ENCODE measurements at places on chromosomes 7 and 10.
A peak's percentile ranks its signal among the peaks of the same experiment; 100 is the strongest.

DNA sequence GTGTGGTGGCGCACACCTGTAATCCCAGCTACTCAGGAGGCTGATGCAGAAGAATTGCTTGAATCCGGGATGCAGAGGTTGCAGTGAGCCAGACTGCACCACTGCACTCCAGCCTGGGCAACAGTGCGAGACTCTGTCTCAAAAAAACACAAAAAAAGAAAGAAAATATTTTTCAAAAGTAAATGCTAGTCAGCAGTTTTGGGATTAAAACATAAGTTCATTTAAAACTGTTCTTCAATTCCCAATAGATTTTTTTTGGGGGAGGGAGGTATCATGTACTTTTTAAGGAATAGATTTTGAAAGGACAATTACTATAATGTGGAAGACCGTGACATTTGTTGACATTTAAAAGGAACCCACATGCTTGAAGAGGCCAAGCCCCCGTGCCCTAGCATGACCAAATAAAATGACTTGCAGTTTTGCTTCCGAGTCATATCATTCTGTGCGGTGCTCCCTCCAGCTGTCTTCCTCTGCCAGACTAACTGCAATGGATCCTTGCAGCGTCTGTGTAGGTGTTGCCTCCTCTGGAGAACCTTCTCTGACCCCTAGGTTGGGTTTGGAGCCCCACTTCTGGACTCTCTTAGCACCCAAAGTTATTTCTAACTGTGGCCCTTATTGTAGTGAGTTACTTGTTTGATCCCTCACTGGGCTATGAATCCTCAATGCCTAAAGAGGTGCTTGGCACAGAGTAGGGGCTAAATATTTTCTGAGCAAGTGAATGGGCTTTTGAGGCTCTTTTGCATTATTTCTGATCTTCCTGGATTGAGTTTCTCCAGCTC is 17.4 kb upstream of the HPS1 start:
- no peak overlapping the region for H3K4me3 ChIP-seq
- no peak overlapping the region for H3K27ac ChIP-seq
- no peaks in the 10 kb centered on the region for H3K36me3 ChIP-seq
- no peaks in the 10 kb centered on the region for H3K27me3 ChIP-seq
- no peak for DNase-seq

DNA sequence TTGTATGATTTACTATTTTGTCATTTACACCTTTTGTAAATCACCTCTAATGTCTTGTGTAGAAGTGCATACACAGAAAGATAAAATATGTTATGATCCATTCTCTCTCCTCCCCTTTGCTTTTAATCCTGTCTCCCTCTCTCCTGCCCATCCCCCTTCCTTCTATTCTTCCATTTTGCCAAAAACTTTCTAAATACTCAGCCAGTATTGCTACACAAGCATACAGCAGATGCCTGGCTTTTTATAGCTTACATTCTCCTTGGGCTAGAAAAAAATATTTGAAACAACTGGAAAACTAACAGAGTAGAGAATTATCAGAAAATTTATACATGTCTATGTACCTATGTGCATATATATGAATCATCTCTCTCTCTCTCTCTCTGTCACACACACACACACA is 308.7 kb upstream of the BMPER start:
- H3K4me3 ChIP-seq = no peak overlapping the region
- H3K27me3 ChIP-seq = no peaks in the 10 kb centered on the region
- H3K4me1 ChIP-seq = no peaks in the 10 kb centered on the region
- H3K36me3 ChIP-seq = no peaks in the 10 kb centered on the region
- no peak for DNase-seq

- H3K4me1 ChIP-seq = no peaks in the 10 kb centered on the region
- H3K4me3 ChIP-seq = no peak overlapping the region
- DNase-seq = no peak
- no peaks in the 10 kb centered on the region for H3K27me3 ChIP-seq
- H3K36me3 ChIP-seq = no peaks in the 10 kb centered on the region
Measured at GRCh38 chr7:90980545-90980944, 283.7 kb upstream of the FZD1 start.

- DNase-seq = no peak
- H3K36me3 ChIP-seq = no peaks in the 10 kb centered on the region
- peaks cover 7% of the 10 kb centered on the region for H3K4me1 ChIP-seq
- peak overlapping the region; percentile 86 for H3K27ac ChIP-seq
Measured at GRCh38 chr10:34814223-34814912, 728 bp downstream of the PARD3 start.

DNA sequence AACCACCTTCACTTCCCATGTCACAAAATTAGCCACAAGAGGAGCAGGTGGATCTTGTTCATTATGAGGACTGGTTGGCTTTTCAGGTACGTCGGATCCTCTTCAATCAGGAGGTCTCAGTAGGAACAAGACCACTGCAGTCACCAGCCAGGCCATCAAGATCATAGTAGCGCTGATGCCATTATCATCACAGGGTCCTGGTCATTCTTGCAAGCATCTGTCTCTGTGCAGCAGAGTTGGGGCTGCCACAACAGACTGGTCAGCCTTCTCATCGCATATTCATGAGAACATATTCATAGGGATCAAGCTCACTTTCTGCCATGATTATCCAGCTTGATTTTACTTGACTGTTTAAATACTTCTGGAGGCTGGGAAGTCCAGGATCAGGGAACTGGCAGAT is 67.1 kb downstream of the ADCYAP1R1 start:
- H3K4me1 ChIP-seq = no peaks in the 10 kb centered on the region
- H3K36me3 ChIP-seq = no peaks in the 10 kb centered on the region
- DNase-seq = no peak
- no peaks in the 10 kb centered on the region for H3K27me3 ChIP-seq
- H3K4me3 ChIP-seq = no peak overlapping the region

DNA sequence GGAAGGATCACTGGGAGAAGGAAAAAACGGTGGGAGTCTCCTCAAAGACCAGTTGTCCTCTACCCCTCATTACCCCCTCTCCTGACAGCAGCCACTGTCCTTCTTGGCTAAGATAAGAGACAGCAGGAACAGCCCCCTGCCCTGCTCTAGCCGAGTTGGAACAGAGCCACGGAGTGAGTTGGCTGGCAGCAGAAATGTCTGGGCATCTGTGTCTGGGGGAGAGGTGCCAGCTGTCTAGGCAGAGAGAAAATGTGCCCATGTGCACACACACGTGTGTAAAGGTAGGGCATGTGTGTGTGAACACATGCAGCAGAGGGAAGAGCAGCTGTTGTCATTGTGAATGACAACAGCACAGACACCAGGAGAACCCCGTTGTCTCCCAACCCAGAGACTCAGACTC is 9.4 kb upstream of the HILPDA start:
- peaks cover 12% of the 10 kb centered on the region for H3K4me1 ChIP-seq
- H3K4me3 ChIP-seq = no peak overlapping the region
- H3K27me3 ChIP-seq = no peaks in the 10 kb centered on the region
- DNase-seq = no peak
- no peaks in the 10 kb centered on the region for H3K36me3 ChIP-seq

DNA sequence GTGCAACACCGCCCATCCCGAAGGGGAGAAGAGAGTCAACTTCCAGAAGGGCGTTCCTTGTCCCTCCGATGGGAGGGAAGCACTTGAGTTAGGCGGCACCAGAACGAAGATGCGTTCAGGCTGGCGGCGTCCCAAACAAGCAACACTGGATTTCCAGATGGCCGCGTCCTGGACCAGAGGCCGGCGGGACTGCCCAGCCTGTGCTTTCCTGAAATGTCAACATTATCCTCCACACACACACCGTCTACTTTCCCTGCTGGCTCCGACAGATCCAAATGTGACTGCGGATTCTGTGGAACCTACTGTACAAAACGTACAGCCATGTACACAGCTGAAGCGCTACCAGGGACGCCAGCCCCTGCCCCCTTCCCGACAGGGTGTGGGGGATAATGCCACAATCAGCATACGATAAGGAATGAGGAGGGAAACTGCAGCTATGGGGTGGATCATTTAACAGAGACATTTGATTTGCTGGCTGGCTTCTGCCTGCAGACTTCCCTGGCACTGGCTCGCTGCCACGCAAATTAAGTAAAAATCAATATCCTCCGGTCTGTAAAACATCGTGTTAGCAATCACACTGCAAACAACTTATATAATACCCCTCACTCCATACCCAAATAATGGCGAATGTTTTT is 82.1 kb downstream of the ZRANB1 start:
- no peaks in the 10 kb centered on the region for H3K4me1 ChIP-seq
- no peak for DNase-seq
- no peak overlapping the region for H3K27ac ChIP-seq

GRCh38 chr7:1725199-1725690 is 55.2 kb downstream of the ELFN1 start:
- no peak overlapping the region for H3K27ac ChIP-seq
- H3K4me1 ChIP-seq = no peaks in the 10 kb centered on the region
- no peak for DNase-seq
- no peaks in the 10 kb centered on the region for H3K36me3 ChIP-seq
- H3K27me3 ChIP-seq = no peaks in the 10 kb centered on the region
- no peak overlapping the region for H3K4me3 ChIP-seq

- H3K27me3 ChIP-seq = no peaks in the 10 kb centered on the region
- H3K27ac ChIP-seq = no peak overlapping the region
- no peak overlapping the region for H3K4me3 ChIP-seq
Measured at GRCh38 chr7:69696686-69697685, 98.7 kb downstream of the AUTS2 start.

GRCh38 chr10:72472306-72472705 is 117.6 kb upstream of the DNAJB12 start:
- no peak overlapping the region for H3K27ac ChIP-seq
- no peaks in the 10 kb centered on the region for H3K27me3 ChIP-seq

DNA sequence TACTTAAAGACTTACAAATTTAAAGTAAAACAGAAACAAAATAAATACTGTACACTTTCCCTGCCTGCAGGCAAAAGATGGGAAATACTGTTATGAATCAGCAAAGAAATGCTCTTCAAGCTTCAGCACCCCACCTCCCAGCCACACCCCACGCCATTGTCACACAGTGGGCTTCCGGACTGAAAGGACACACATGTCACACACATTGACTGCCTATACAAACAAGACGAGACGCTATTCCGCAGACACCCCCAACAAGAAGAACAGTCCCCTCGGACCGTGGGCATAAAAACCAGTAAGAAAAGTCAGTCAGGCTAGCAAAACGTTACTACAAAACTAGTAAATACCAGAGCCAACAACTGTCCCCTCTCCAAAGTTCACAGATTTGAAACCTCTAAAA is 22.2 kb upstream of the PARP12 start:
- H3K27me3 ChIP-seq = no peaks in the 10 kb centered on the region
- no peaks in the 10 kb centered on the region for H3K4me1 ChIP-seq
- no peak for DNase-seq

- H3K36me3 ChIP-seq = no peaks in the 10 kb centered on the region
- no peaks in the 10 kb centered on the region for H3K4me1 ChIP-seq
- H3K27ac ChIP-seq = no peak overlapping the region
- no peaks in the 10 kb centered on the region for H3K27me3 ChIP-seq
- H3K4me3 ChIP-seq = no peak overlapping the region
- DNase-seq = no peak
Measured at GRCh38 chr10:69751214-69751613, 50.5 kb upstream of the COL13A1 start.

- H3K4me1 ChIP-seq = peaks cover 49% of the 10 kb centered on the region
- peaks cover 28% of the 10 kb centered on the region for H3K36me3 ChIP-seq
- no peak overlapping the region for H3K4me3 ChIP-seq
- DNase-seq = no peak
Measured at GRCh38 chr7:2635810-2636701, 4.3 kb downstream of the TTYH3 start.

GRCh38 chr10:30737931-30738391 is 108.4 kb upstream of the LYZL2 start:
- DNase-seq = no peak
- H3K36me3 ChIP-seq = no peaks in the 10 kb centered on the region
- H3K27me3 ChIP-seq = no peaks in the 10 kb centered on the region
- H3K4me1 ChIP-seq = no peaks in the 10 kb centered on the region
- H3K27ac ChIP-seq = no peak overlapping the region

- DNase-seq = no peak
- no peaks in the 10 kb centered on the region for H3K4me1 ChIP-seq
- no peaks in the 10 kb centered on the region for H3K27me3 ChIP-seq
Measured at GRCh38 chr7:37428681-37429434, 19.8 kb downstream of the ELMO1 start.

GRCh38 chr10:44982496-44982895 is 3.9 kb upstream of the DEPP1 start:
- H3K27me3 ChIP-seq = no peaks in the 10 kb centered on the region
- H3K27ac ChIP-seq = no peak overlapping the region
- H3K4me1 ChIP-seq = peaks cover 36% of the 10 kb centered on the region
- H3K4me3 ChIP-seq = no peak overlapping the region

DNA sequence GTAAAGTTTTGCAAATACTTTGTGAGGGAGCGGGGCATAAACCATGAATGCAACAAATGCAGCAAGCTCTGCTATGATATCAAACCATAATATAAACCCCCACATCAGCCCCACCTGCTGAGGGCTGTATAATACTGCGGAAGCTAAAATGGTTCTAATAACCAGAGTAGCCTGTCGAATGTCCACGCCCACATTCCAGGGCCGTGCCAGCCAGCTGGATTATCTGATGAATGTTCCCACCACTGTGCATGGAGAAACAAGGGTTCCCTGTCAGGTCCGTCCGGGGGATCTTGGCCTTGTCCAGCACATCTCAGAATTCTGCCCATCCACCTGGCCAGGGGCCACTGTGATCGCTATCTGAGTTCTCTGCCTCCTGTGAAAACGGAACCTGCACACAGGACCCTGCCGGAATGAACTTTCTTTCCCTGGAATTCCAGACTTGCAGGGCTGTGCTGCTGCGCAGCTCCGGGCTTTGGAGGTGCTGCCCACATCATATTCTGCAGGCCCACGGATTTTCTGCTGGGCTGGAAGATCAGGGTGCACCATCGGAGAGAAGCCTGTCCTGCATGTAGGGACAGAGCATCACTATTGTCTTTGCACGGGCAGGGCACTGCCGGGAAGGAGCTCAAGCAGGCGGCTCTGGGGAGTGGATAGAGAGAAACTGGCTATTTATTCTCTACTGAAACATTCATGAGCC is 77.0 kb upstream of the GNA12 start:
- no peak for DNase-seq
- H3K4me1 ChIP-seq = peaks cover 13% of the 10 kb centered on the region
- H3K27me3 ChIP-seq = no peaks in the 10 kb centered on the region
- no peak overlapping the region for H3K27ac ChIP-seq
- H3K36me3 ChIP-seq = no peaks in the 10 kb centered on the region

DNA sequence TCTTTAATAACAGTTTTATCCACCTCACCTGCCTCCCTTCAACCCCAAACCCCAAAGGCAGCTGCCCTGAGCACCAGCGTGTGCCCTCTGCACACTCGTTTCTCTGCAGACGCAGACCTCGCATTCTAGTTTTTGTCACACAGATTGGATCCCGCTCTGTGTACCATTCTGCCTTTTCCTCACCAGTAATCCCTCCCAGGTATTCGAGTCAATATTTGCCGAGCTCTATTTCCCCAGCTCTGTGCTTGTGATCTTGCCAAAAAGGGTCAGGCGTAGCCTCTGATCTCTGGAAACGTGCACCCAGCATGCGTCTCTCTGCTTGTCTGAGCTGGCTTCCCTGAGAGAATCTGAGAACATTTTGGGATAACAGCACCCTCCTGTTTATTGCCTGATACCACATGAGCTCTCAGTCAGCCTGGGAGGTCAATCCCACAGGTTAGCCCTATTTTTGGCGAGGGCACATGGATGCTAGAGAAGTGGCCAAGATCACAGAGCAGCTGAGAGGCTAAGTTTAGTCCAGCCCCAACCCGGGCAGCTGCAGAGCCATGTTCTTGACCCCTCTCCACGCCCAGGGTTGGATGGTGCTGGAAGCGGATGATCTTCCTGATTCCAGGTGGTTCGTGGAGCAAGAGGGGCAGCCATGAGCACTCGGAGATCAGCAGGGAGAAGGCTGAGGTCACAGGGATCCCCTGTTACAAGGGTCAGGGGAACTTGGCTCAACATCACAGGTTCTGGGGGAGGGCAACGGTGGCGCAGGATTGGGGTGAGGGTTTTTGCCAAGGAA is 29.1 kb downstream of the FOXL3 start:
- H3K36me3 ChIP-seq = no peaks in the 10 kb centered on the region
- H3K27me3 ChIP-seq = no peaks in the 10 kb centered on the region
- DNase-seq = no peak
- H3K4me1 ChIP-seq = no peaks in the 10 kb centered on the region
- H3K4me3 ChIP-seq = no peak overlapping the region
